ENCODE measurements at places on chromosomes 12 and 14.

DNA sequence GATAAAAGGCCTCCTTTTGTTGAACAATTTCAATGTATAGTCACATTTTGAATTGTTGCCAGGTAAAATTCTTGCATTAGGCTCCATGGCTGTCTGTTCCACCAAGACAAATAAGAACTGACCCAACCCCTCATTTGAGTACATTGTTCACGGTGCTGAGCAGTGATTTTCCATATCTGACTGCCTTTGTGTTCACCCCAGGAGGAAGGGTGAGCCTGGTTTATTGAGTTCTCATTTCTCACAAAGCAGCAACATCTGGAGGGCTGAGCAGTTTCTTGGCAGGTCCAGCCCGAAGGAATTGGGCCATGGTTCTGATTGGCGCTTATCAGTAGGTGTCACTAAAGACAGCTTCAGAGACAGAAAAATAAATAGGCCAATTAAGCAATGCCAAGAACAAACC is 149.1 kb downstream of the BMP4 start:
- DNase-seq, result no peak

GRCh38 chr14:90568405-90568804 is 171.6 kb downstream of the CALM1 start:
- no peak for DNase-seq

DNA sequence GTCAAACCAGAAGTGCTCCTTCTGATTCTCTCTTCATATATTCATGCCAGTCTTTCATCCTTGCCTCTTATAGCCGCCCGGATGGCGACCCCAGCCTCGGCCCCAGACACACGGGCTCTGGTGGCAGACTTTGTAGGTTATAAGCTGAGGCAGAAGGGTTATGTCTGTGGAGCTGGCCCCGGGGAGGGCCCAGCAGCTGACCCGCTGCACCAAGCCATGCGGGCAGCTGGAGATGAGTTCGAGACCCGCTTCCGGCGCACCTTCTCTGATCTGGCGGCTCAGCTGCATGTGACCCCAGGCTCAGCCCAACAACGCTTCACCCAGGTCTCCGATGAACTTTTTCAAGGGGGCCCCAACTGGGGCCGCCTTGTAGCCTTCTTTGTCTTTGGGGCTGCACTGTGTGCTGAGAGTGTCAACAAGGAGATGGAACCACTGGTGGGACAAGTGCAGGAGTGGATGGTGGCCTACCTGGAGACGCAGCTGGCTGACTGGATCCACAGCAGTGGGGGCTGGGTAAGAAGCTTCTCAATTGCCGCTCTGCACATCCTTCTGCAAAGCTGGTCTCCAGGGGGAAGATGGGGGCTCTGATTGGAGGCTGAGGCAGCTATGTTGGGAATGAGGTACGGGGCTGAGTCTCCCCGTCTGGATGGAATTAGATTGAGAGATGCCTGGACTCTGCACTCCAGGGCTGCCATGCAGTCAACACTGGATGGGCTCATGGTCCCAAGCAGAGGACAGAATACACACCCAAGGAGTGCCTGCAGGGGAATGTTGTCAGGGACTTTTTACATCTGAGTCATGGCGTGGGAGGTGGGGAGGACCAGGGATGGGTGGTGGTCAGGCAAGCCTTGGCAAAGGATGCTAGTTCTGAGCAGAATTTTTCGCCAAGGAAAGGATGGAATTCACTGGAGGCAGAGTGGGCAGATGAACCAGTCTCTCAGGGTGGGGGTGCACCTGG is 1.3 kb downstream of the BCL2L2 start:
- no peak for DNase-seq

DNA sequence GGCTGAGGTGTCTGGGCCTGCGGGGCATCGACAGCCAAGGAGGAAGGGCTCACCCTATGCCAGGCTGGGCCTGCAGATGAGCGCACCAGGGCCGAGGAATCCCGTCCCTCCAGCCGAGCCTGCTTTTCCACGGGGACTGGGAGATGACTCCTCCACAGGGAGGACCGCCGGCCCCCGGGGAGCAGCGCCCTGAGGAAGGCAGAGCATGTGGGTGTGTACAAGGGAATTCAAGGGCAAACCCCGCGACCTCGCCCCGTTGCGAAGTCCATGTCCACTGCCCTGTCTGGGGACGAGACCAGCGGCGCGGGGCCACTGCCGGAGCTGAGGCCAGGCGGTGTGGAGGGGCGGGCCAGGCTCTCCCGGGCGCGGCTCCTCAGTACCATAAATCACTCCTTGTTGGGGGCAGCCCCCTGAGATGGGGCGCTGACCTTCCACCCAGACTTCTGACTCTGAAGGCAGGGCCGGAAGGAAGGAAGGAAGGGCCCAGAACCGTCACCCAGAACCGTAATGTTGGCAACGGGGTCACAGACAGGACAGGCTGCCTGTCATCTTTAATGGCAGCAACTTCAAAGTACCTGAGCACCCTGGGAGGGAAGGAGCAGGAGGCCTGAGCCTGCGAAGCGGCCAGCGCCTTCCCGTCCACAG is 52.5 kb downstream of the RNF34 start:
- DNase-seq, result no peak

- no peak for DNase-seq
Measured at GRCh38 chr12:75868501-75868900, 163.1 kb downstream of the PHLDA1 start.

DNA sequence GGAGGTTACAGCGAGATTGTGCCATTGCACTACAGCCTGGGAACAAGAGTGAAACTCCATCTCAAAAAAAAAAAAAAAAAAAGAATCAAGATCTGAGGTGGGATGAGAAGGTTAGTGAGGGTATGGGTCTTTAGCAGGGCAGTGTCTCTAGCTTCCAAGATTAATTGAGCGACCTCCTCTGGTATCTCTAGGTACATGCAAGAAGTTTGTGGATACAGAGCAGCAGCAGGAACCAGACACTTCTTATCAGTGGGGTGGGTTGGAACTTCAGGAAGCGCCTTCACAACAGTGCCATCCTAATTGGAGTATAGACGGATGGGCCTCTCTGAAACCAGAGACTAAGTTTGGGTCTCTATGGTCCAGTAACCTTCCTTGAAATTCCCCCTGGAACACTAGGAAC is 51.9 kb upstream of the CISTR start:
- DNase-seq, result no peak

DNA sequence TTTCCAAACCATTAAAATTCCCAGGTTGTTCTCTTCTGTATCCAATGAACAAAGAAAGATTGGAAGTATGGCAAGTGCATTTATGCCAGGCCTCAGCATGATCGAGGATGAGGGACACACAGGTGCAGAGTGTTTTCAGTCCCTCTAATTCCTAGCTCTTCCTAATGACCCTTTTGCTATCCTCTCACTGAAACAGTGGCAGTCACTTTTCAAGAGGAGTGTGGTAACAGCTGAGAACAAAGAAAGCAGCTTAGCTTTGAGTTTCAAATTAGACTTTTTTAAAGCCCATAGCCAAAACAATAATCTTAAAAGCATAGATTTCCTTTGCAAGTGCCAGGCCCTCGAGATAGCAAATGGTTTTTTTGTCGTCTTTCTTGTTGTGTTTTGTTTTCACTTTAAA is 110.8 kb downstream of the KCNH5 start:
- no peak for DNase-seq

- DNase-seq, result no peak
Measured at GRCh38 chr14:41302776-41303175, 303.9 kb upstream of the LRFN5 start.

- DNase-seq, result no peak
Measured at GRCh38 chr14:99794151-99794780, 1.1 kb downstream of the EML1 start.

GRCh38 chr12:89731614-89732013 is 23.0 kb upstream of the ATP2B1 start:
- no peak for DNase-seq

GRCh38 chr14:49892301-49892635 is 614 bp upstream of the ARF6 start:
- no peak for DNase-seq

GRCh38 chr14:72104011-72104613 is 171.9 kb downstream of the RGS6 start:
- DNase-seq, result no peak

- DNase-seq, result no peak
Measured at GRCh38 chr14:101033006-101033405, 129.5 kb upstream of the RTL1 start.

DNA sequence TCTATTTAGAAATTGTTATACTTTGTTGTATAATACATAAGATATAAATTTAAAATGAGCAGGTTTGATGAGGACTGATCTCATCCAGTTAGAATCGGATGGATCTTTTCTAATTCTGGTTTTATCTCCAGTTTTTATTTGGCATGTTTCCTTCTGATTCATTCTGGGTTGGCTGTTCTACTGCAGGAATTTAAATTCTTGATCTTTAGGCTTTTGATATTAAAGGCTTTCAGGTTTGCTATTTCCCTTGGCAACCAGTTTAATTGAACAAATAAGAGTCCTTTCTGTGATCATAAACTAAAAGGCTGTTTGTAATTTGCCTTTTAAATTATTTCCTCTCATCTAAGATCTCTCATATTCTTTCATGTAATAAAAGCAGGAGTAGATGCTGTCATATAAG is 83.4 kb downstream of the PDE6H start:
- DNase-seq, result no peak

GRCh38 chr12:106044773-106045172 is 94.0 kb downstream of the NUAK1 start:
- no peak for DNase-seq
